ENCODE measurements at places on chromosomes 5 and 9. TPM values are rescaled to one million over a fixed set of nuclear protein-coding genes. Genes with fewer than 3 reads are reported as not detected.

The PTGR1 gene
- total RNA-seq, result 83.7 TPM

The SLU7 gene
- 46.4 TPM for total RNA-seq

The DBH gene
- total RNA-seq, result not detected

The EMB gene
- total RNA-seq, result 4.2 TPM

The ZFP37 gene
- 2.7 TPM for total RNA-seq

The CNTFR gene
- total RNA-seq, result 7.7 TPM

The EPB41L4B gene
- total RNA-seq, result 56.3 TPM

The FCN1 gene
- total RNA-seq, result 3.3 TPM

The PCDH1 gene
- 159 TPM for total RNA-seq

Measured in mucosa of descending colon (tissue), 3 donors.